ENCODE measurements at places on chromosomes 4 and X.

DNA sequence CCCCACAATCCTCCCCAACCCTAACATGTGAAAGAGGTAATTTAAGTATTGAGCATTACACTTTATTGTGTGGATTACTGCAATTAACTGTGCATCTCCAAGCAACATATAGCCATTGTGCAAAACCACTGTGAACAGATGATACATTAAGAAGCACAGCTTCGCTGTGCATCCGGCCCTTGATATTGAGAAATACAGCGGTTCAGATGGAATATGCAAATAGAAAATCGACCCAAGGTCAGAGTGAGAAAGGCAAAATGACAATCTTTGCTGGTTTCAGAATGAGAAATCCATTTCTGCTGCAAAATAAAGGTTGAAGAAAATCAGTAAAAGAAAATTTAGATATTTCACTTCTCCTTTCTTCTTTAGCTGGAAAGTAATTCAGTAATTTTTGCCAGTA, 805.9 kb upstream of the GRID2 start:
- no peak for DNase-seq

GRCh38 chr4:30538794-30539193, 181.4 kb upstream of the PCDH7 start:
- DNase-seq, result no peak

- DNase-seq, result no peak
Observed at GRCh38 chr4:105119356-105119755, 27.3 kb upstream of the TET2 start.

- DNase-seq, result no peak
Observed at GRCh38 chr4:86508436-86508835, 85.7 kb upstream of the PTPN13 start.

DNA sequence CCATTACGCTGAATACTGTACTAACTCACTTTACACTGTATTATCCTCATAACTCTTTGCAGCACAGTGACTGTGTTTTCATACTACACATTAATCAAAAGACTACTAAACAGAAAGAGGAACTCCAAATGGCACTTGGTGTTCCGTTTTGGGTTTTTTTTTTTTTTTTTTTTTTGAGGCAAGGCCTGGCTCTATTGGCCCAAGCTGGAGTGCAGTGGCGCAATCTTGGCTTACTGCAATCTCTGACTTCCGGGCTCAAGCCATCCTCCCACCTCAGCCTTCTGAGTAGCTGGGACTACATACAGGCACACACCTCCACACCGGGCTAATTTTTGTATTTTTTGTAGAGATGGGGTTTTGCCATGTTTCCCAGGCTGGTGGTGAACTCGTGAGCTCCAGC, 10.7 kb downstream of the KLHL8 start:
- DNase-seq, result no peak

DNA sequence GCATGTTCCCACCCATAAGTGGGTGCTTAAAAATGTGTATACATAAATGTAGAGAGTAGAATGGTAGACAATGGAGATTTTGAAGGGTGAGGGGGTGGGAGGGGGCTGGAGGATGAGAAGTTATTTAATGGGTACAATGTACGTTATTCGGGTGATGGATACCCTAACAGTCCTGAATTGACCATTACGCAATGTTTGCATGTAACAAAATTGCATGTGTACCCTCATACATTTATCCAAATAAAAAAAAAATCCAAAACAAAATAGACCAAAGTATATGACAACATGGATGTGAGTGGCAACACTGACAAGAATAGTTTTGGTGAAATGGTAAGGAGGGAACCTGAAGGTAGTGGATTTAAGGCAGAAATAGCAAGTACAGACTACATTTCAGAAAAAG, 63.7 kb downstream of the LARP7 start:
- DNase-seq, result no peak

GRCh38 chr4:107858158-107858742, 33.5 kb downstream of the SGMS2 start:
- no peak for DNase-seq

GRCh38 chrX:21666679-21667078, 8.5 kb upstream of the KLHL34 start:
- no peak for DNase-seq

DNA sequence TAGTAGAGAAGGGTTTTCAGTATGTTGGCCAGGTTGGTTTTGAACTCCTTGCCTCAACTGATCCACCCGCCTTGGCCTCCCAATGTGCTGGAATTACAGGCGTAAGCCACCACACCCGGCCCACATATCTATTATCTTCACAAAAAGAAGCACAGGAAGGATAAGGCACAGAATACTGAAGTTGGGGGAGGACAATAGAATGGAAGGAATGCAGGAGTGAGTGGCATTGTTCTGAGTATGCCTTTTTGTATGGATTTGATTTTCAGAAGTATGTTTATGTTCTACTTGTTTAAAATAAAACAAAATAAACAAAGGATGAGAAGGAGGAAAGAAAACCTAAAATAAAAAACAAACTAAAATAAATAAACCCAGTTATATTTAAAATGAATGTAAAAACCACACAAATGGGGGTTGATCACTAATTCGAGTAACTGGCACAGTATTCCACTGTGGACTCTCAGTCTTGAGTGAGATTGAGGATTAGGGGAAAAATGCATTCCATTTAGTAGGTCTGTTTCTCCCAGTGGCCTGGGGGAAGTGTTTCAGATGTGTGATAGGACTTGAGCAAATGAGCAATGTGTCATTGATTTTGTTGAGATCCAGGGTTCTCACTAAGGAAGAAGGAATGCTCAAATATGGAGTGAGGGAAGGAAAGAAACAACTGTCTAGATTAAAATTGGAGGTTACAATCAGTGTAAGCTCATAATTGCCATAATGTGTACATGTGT, 109.0 kb upstream of the C1QTNF7 start:
- DNase-seq, result no peak

- DNase-seq, result no peak
Observed at GRCh38 chr4:106312377-106312776, 3.6 kb downstream of the TBCK start.

- no peak for DNase-seq
Observed at GRCh38 chrX:63740382-63740781, 44.6 kb downstream of the ARHGEF9 start.

- DNase-seq, result peak; percentile 80
Observed at GRCh38 chrX:38805432-38806389, 4.5 kb downstream of the MID1IP1 start.

- no peak for DNase-seq
Observed at GRCh38 chr4:70681704-70682103, 6.6 kb upstream of the UTP3 start.

DNA sequence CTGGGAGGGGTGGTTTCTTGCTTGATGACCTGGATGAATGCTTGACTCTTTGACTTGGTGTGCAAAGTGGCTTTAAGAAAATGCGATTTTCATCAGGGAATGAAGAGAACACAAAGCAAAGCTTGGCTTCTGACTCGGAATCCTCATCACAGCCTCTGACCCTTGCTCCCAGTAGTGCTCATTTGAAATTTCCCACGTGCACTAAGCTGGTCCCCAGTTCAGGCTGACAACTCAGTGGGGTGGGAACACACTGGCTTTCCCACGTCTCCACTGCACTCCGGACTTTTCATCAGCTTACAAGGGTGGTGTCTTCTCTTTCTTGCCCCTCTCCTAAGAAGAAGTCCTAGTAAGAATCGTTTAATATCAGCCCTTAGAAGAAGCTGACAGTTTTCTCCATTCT, 53.3 kb downstream of the HCCS start:
- no peak for DNase-seq

DNA sequence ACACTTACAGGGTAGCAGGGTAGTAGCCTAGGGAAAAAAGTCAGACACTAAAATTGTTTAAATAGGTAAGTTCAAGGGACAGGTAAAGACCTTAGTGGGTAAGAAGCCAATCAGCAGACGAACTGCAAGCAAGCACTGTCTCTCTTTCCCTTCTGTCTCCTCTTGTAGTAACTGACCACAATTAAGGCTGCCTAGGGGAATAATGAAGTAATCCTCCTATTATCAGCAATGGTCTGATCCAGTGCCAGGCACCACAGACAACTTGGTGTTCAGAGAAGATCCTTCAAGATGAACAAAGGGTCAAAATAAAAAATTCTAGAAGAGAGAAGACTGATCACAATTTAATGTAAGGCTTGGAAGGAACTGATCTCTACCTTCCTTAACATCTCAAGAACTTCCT, 62.9 kb downstream of the ELOVL6 start:
- DNase-seq, result no peak

DNA sequence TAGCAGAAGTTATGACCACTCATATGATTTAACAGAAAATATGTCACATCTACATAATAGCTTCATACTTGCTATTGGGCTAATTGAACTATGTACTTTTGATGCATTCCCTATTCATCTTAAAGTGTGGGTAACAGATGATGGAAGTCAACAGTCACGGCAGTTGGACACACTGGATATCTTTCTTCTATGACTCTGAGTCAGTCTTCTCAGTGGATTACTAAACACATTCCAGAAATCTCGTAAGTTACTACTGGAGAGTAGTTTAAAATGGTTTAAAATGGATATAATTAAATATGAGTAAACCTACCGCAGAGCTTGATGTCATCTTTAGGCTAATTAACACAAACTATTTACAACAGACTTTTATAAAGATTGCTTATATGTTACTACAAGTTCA, 30.1 kb upstream of the CFAP299 start:
- no peak for DNase-seq

DNA sequence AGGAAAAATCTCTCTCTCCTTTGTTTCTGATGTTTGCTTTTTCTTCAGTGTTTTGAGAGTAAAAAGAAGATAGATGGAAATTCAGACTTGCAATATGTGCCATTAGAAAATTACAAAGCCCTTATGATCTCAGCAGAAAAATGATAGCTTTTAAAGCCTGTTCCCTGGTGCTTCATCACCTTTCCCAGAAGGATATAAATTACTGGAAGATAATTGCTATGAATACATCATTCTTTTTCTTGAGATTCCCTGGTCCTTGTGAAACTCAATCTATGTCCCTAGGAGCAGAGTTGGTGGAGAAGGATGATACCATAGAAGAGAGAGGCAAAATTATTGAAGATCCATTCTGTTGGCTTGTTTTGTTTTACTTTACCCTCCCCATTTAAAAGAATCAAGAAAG, 86.5 kb downstream of the GLRA3 start:
- DNase-seq, result no peak

DNA sequence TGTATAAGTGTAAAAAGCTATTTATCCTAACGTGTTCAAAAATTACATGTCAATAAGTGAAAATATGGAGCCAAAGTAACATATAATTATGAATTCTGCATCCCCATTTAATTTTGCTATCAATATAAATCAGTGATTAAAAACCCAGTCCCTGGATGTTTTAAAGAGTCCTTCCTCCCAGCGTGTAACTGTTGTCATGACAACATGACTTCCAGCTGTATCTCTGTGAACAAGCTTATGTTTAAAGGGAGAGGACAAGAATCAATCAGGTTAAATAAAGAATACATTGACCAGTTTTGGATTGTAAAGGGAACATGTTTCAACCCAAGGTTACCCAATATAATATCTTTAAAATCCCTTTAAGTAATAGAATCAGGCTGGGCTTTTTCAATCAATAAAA, 219.7 kb downstream of the NSUN7 start:
- no peak for DNase-seq

GRCh38 chr4:52925531-52925968, 63.4 kb downstream of the RASL11B start:
- no peak for DNase-seq

GRCh38 chr4:75391489-75392166, 122.6 kb downstream of the RCHY1 start:
- no peak for DNase-seq

GRCh38 chrX:19332983-19333382, 10.7 kb upstream of the PDHA1 start:
- DNase-seq, result no peak

GRCh38 chrX:154443992-154444754, at the start of gene FAM50A:
TSS of gene FAM50A (plus strand) at chrX:154444141. CDS start at chrX:154444236, 95 bp downstream.
- peak; percentile 94 for DNase-seq

DNA sequence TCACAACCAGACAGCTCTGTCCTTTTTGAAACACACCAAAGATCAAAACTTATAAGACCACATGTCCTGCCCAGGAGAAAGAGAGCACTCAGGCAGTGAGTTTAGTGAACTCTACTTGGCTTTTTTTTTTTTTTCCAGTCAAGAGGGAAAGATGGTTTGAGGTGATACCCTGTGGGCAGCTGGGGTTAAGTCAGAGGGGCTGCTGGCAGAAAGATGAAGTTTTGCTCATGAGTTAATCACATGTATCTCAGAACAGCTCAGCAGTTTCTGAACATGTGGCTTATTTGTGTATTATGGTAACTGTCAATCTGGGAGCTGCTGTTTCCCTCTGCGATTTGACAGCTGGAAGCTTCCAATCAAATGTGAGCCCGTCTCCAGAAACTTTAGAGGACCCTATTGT, 56.4 kb upstream of the MAP3K15 start:
- DNase-seq, result no peak

GRCh38 chr4:150067859-150068258, 10.4 kb upstream of the DCLK2 start:
- DNase-seq, result no peak

DNA sequence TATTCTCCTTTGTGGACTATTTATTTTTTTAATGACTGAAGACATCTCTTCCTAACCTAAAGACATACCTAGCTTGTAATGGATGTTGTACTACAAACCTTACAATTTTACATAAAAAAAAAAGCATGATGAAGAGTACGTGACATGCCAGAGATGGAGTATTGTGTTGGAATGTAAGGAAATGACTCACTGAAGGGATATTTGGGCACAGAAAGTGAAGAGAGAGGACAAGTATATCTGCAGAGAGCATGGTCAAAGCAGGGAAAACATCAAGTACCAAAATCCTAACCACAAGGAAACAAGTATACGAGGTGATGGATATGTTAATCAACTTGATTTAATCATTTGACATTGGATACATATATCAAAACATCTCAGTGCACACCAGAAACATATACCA, 1051.4 kb upstream of the PRKX start:
- DNase-seq, result no peak

DNA sequence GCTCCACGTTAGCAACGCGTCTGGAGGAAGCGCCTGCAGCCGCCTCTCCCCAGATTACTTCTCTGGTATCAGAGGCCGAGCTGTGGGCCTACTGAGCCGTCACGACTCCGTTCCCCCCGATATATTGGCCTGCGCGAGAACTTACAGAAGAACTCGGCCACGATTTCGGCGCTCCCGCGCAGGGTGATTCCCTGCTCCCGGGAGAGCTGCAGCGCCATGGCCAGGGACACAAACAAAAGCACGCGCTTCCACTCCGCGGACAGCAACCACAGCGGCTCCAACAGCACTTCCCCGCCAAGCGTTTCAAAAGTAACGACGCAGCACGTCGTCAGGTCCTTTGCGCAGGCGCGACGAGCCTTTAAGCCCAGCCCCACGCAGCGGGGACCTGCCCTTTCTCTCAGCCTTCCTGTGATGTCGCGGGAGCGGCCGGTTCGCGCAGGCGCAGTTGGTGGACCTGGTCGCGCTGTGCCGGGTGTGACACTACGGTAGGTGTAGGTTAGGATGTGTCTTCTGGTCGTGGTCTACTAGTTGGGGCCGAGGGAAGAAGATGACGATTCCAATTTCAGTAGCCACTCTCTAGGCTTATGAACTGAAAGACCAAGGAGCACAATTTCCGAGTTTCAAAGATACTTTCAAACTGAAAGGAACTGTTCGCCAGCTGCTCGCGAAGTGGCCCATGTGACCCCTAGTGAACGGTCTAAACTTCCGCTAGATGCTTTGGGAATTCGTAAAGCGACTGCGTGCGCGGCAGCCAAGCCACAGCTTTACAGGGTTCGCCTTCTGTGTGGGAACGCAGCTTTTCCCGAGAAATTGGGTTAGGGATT, at the start of gene MAD2L1:
Gene MAD2L1 (minus strand): TSS at position 332 of the 824 bp plus-strand sequence. CDS start 114 bp downstream, at position 218.
- peak; percentile 98 for DNase-seq

Measured in NCI-H526 (cell line).